ENCODE measurements at places on chromosomes 12 and 14.
A peak's percentile ranks its signal among the peaks of the same experiment; 100 is the strongest.

DNA sequence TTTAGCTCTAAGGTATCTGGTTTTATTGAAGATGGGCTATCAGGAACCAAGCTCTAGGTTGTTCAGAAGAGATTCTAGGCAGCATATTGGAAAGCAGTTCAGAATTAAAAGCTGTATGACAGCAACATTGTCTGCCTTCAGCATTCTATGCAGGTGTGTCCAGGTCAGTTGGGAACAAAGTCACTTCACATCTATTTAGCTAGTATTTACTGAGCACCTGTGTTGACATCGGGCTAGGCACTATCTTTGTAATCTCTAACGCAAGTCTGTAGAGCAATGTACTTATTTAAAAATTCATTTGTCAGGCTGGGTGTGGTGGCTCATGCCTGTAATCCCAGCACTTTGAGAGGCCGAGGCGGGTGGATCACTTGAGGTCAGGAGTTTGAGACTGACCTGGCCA is 6.8 kb upstream of the EID3 start:
- no peak for DNase-seq

DNA sequence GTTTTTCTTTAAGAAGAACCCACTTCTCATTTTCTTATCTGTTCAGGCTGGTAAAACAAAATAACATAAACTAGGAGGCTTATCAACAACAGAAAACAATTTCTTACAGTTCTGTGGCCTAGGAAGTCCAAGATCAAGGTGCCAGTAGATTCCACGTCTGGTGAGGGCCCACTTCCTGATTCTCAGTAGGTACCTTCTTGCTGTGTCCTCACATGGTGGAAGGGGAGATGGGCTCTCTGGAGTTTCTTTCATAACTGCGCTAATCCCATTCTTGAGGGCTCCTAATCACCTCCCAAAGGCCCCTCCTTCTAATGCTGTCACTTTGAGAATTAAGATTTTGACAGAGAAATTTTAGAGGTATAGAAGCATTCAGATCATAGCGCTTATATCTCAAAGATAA is 33.4 kb downstream of the TXNRD1 start:
- DNase-seq = no peak

- no peak for DNase-seq
Observed at GRCh38 chr14:78595797-78596196, 425.6 kb downstream of the NRXN3 start.

DNA sequence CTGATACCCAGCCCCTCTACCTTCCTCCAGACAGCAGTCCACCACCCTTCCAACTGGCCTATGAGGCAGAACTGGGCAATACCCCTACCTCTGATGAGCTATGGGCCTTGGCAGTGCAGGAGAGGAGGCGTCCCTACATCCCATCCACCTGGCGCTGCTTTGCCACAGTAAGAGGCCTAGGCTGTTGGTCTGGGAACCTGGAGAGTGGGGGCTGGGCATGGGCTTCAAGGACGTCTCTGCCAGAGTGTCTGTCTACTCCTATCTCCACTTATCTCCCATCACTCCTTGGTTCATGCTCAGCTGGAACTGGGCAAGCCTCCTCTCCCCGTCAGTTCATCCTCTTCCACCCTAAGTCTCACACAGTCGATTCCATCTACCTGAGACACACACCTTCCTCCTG is 6.5 kb downstream of the AMHR2 start:
- DNase-seq = no peak

DNA sequence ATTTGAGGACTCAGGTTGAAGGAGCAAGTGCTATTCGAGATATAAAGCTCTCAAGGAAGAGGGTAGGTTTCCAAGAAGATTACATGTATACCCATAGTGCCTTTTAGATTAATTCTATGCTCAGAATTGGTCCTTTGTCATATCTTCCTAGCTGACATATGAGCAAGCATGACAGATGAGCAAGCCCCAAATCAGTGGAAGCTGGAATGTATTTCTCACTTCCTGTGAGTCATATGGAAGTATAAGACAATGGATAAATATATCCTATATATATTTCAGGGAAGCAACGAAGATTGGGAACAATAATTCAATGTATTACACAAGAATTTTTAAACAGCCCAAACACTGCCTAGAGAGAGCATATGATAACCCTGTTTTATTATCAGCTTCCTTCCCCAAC is 674.1 kb upstream of the ATXN7L3B start:
- no peak for DNase-seq

- DNase-seq = peak; percentile 67
Observed at GRCh38 chr14:90495357-90496276, 98.8 kb downstream of the CALM1 start.

Measured in tibial nerve (tissue), 4 donors.